GM03348 (cell line): ENCODE measurements at places on chromosomes 2 and 18.

- no peak for DNase-seq
These were observed 753 bp downstream of the ITPRIPL1 start for GRCh38 chr2:96325884-96326255.

GRCh38 chr2:15614545-15615300, 23.1 kb downstream of the DDX1 start:
- DNase-seq = no peak

- no peak for DNase-seq
These were observed 737.6 kb downstream of the LRP1B start for GRCh38 chr2:141393214-141393545.

- DNase-seq = peak; percentile 84
These were observed 31.9 kb upstream of the NRP2 start for GRCh38 chr2:205650450-205650849.

DNA sequence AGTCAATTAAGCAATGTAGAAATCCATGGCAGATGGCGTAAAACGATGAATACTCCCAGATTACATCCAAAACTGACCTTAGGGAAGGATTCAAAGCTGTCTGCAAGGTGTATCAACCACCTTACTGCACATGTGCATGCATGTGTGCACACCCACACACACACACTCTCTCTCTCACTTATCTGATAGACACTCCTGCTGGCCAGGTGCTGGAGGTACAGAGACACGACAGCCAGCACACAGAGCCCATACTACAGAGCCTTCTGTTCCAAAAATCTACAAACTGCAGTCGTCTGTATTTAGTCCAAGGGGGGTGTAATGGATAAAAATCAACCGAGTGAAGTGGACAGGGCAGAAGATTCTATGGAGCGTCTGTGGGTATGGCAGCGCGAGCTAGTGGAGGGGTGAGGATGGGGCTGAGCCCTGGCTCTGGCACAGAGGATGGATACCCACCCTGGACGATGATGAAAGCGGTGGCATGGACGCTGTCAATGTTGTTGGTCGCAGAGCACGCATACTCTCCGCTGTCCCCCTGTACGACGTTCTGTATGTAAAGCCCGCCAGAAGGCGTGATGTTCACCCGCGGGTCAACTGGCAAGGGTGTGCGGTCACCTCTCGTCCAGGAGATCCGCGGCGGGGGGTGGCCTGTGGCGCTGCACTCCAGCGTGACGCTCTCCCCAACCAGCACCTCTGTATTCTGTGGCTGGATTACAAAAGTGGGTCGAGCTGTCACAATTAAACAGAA, 78.4 kb downstream of the PXDN start:
- no peak for DNase-seq

DNA sequence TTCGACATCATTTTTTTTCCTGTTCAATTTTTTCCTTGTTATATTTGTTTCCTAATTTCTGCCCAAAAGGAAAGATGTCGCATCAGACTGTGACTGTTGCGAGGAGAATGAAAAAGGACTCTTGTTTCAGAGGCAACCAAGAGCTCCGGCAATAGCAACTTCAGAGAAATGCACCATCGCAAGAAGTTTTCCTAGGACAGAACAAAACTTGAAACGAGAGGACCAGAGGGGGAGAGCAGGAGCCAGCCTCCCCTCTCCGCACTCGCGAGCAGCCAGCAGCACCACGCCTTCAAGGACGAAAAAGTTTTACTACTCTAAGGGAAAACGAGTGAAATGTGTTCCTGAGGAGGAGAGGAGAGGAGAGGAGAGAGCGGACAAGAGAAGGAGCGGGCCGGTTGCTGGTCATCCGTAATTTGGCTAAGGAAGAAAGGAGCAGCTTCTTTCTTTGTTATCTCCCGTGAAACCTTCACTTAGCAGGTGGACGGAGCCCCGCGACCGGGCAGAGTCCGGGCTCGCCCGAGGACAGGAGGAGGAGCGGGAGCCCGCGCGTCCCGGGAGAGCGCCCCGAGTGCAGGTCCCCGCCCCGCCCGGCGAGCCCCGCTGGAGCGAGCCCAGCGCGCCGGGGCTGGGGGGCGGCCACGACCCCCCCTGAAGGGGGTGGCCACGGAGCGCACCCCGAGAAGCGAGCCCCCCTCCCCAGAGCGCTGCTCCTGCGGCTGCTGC, 744 bp downstream of the POU3F3 start:
- DNase-seq = no peak

DNA sequence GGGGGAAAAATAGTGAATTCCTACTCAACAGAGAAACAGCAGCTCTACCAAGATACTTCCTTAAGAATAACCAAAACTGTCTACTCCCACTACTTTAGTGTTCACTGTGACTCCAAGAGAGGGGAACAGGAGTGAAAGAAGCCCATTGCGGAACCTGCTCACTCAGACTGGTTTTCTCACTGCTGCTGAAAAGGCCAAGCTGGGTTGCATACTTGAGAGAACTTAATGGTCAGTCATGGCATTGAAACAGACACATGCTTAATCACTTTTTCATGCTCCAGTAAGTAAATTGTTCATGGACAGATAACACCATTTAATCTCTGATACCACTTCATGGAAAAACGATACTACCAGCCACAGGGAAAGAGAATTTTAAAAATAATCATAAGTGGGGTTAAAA, 35.7 kb upstream of the SLC8A1 start:
- DNase-seq = no peak

DNA sequence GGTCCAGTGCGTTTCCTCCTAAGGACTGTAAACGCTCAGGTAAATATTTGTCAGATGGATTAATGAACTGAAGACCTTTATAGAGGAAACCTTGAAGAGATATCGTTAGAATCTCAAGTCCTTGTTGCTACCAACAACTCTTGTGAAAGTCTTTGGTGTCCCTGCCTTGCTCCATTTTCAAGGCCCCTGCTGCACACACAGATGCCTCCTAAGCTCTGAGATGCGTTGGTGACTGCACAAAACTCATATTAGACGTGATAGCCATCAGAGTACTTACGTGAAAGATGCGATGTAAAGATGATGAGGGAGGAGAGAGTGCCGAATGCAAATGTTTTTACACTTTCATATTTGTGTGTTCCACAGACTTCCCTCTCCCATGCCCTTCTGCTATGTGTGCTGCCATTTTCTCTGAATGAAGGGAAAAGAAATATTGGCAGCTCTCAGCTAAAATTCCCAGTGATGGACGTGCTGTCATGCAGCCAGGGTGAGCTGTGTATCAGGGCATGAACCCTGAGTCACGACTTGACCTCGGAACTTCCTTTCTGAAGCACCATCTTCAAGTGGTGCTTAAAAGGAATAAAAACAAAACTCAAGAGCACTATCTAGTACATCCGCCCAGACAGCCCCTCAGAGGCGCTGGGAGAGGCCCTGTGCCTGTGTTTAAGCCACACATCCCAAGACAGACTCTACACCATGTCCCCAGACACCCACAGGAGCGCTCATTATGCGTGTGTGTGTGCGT, 117.4 kb downstream of the FAM210A start:
- DNase-seq = no peak

DNA sequence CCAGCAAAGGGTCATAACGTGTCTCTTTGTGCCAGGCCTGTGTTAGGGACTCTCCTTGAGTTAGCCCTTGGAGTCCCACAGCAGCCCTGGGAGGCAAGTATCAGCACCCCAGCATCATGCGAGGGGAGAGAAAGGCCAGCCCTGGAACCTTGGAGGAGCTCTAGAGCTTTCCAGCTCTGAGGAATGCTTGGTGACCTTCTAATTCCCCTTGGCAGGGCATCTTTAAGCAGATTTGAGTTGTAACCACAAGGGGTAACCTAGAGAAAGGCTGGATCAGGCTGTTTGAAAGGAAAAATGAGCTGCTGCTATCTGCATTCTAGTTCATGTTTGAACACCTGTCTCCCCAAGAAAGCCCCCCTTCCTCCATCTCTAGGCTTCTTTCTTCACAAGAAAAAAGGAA, 23.8 kb upstream of the ODC1 start:
- DNase-seq = no peak

GRCh38 chr2:119177838-119178190, 19.3 kb upstream of the C1QL2 start:
- DNase-seq = no peak

DNA sequence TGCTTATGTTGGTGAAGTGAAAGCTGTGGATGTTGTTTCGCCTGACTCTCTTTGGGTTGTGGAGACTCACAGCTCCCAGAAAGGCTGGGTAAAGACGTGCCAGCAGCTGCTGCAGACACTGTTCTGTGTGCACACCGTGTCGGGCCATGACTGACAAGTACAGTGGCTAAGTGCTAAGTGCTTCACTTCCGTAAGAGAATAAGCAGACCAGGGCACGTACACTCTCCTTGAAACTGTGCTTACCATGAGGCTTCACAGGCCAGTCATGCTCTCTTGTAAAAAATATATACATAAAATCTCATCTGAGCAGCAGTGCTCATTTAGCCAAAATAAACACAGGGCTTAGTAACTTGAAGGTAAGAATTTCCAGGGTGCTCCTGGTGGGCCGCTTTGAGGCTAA, 86.0 kb downstream of the NRP2 start:
- no peak for DNase-seq

DNA sequence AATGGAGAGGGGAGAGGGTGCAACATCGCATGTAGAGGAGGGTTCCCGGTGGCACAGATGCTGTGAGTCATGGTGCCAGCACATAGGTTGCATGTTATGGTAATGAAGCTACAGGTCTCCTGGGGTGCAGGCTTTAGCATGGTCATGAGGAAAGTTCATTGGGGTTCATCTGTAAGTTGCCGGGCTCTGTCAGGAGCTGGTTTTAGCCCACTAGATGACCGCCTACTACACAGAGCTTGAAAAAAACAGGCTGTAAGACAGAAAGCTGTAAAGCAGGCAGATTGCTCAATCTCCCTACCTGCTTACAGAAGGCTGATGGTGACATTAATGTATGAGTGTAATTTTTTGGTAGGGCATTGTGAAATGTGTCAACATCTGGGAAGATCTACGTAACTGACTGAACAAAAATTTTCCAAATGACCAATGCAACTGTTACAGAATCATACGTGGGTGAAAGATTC, 23.9 kb downstream of the DYSF start:
- no peak for DNase-seq

- DNase-seq = no peak
These were observed 106.4 kb upstream of the RBBP8 start for GRCh38 chr18:22826726-22827125.

DNA sequence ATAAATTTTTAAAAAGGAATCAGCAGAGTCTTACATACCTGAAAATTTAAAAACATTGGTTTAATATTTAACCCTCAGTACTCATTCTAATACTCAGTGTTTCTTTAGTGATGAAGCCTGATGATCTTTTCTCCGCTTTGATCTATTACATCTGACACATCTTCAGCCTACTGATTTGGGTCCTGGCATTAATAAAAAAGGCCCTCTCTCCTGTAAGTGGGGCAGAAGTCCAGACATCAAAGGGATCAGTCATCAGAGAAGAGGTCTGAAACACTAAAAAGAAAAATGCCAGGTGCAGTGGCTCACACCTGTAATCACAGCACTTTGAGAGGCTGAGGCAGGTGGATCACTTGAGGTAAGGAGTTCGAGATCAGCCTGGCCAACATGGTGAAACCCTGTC, 581.1 kb upstream of the LRATD1 start:
- no peak for DNase-seq

DNA sequence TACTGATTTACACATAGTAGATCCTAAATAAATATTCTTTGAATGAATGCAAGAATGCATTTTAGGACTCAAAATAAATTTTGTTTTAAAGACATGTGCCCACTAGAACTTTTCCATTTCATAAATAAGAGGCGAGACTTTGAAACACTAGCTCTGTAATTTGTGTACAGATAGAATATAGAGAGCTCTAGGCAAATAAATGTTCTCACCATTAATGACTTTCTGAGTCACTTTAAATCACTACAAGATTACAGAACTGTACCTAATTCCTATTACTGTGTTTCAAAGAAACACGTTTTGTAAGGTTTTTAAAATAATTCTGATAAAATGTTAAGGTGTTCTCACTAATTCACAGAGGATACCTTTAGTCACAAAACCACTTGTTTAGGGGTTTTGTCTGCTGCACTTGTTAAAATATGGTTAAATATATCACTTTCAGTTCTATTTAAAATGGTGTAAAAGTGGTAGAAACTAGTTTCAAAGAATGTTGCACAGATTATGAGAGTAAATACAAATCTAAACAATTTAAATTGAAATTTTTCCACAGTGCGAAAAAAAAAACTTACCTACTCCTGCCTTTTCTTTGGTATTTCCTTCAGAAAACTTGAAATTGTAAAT, 158.7 kb upstream of the ZC3H15 start:
- DNase-seq = no peak
